HEK293T (cell line): ENCODE measurements at places on chromosomes 2 and 18.

DNA sequence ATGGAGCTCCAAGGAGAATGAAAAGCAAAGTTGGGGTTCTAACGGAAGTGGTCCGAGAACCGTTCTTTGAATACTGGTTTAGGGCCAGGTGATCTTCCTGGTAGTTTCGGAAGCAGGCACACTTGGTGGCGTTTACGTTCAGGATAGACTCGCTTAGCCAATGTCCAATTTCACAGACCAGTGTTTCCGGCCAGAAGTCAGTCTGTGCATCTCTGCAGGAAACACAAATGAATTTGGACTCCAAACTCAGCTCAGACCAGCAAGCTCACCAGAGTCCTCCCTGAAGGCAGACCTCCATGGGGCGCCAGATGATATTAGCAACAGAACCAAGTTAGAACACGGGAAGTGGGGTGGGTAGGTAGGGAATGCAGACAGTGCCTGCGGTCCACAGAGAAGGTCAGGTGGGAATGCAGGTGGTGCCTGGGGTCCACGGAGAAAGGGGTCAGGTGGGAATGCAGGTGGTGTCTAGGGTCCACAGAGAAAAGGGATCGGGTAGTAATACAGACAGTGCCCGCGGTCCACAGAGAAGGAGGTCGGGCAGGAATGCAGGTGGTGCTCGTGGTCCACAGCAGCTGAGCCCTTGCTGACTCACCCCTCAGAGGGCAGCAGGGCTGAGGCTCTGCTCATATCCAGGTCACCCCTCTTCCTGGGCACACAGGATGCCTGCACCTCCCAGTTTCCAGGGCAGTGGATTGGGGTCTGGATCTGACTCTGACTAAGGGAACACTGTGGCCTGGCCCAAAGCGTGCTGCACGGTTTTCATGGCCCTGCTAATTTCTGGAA lies 169.0 kb downstream of the MYT1L start:
- DNase-seq = no peak

GRCh38 chr2:136067459-136067858 lies 50.5 kb downstream of the CXCR4 start:
- DNase-seq = no peak

DNA sequence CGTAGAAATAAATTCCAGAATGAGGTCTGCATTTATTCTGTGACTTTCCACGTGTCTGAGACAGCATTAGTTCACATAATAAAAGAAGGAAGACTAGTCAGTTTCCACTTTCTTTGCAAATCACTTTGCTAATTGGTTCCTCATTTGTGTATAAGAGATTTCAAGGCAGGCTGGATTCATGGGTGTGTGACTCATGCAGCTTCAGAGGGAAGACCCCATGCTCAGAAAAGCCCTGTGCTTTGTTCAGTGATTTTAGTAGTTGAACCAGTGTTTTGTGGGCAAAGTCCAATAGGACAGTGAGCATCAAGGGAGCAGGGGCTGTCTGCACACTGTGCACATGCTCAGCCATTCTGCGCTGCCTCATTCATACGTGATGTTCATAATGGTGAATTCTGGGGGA lies 297.8 kb downstream of the DLGAP1 start:
- no peak for DNase-seq

GRCh38 chr18:25247725-25248124 lies 104.2 kb downstream of the ZNF521 start:
- no peak for DNase-seq

DNA sequence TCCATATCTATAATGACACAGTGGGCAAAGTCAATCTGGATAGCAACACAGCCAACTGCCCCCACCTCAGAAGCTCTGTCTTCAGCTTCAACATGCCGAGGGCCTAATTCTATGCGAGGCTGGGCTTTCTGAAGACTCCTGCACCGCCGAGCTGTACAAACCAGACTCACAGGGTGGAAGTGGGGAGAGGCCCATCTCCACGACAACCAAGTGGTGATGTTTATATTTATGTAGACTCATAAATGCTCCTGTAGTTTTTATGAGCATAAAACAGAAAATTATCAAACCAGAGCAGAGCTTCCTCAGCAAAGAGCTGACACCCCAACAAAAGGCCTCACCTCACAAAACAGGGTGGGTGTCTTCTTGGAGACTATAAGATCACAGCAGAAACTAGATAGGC lies 77.0 kb upstream of the LGALSL start:
- no peak for DNase-seq

DNA sequence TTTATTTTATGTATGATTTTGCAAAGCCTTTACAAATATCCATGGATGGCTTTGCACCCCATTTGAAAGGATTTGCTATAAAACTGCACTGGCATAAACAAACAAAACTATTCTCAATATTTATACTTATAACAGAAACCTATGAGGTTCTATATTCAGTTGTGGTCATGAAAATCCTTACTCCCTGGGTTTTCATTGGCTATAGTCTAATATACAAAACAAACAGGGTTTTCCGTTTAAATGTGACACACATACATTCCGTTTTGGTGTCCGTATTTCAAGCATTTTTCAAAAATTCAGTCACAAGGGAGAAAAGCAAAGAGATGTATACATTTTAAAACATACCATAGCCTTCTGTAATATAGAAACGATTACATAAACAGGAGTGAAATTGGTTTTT lies 100.0 kb downstream of the TCF4 start:
- DNase-seq = no peak

DNA sequence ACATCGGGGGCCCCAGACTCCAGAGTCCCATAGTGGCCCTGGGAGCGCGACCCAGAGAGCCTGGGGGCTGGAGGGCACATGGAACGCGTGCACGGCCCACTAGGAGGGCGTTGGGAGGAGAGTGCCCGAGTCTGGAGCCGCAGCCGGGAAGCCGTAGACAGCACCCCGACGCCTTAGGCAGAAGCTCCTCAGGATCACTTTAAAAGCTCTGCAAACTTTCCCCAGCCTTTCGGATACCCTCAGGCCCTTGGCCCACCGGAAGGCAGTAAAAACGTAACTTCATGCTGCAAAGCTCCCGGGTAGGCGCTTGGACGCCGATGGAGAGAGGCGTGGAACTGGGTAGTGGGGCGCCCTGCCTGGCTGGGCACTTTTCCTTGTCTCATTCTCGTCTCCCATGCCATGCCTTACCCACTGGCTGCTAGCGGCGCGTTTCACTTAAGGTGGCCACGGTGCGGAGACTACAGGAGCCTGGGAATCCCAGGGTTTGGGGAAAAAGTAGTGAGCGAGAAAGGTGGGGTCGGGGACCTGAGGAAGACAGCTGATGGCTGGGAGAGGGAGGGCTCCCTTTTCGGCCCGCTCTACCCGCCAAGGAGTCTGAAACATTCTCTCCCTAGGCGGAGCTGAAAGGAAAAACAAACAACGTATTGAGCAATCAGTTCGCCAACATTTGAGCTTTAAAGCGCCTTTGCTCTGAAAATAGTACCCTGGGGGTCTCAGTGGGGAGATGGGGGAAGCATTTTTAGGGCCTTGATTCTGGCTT lies 141.8 kb downstream of the MEIS1 start:
- DNase-seq = no peak

DNA sequence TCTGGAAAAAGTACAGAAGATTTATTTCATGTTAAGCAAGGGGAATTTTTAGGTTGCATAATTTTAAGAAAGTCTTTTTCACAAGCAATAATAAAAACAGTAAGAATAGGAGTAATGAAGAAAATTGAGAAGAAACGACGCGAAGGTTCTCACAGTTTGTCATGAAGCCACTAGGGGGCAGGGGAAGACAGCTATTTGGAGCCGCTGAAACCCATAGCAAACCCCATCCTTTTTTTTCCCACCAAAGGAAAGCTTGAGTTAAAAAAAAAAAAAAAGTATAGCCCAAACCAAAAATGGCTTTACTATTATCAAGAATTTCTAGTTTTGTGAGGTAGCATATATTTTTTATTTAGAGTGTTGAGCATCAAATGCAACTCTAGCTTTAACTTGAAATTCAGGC lies 300.9 kb downstream of the PHLPP1 start:
- DNase-seq = peak; percentile 53

DNA sequence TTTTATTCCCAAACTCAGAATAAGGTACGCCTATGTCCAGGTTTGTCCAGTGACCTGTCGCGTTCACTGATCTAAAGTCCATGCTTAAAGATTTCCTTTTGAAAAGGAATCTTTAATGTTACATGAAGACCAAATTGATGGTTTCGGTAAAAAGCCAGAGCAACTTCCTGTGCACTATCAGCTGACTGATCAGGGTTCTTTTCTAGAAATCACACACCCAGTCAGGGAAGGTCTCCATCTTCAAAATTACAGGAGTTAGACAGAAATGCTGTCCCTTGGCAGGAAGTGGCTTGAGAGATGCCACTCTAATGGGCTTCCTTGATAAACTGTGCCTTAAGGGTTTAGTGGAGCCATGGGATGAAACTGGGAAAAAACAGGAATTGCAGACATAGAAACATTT lies 14.7 kb upstream of the ARHGAP25 start:
- no peak for DNase-seq

- no peak for DNase-seq
Observed at GRCh38 chr2:147430408-147430807, 414.4 kb upstream of the ACVR2A start.

DNA sequence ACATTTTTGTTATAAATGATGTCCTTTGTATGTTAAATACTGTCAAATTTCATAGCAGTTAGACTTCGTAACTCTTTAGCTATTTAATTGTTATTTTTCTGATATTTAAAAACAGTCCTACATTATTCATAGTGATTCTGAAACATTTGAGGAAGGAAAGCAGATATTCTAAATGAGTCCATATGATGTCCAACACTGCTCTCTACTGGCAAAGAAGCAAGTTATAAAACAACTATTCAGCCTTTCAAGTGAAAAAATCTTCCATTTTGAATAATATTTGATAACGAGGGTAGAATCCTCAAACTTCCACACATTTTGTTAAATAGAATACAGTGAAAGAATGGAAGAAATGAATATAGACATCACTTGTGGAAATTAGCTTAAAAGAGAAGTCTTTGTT lies 220.8 kb downstream of the GULP1 start:
- peak; percentile 22 for DNase-seq

DNA sequence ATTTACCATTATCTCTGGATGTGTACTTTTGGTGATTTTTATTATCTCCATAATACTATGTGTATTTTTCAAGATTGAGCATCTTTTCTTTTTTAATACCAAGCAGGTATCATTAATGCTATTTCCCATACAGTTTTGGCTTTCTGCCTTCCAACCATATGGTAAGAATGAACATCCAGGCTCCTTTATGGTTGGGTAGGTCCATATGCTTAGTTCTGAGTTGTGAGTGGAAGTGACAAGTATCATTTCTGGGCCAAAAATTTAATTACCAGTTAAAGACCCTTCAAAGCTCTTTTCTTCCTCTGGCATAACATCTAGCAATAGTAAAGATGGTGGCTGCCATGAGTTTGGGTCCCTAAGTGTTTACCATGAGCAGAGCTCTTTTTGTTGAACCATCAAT lies 4.3 kb upstream of the RBM43 start:
- DNase-seq = no peak

- no peak for DNase-seq
Observed at GRCh38 chr2:49224426-49225010, 70.2 kb upstream of the FSHR start.

DNA sequence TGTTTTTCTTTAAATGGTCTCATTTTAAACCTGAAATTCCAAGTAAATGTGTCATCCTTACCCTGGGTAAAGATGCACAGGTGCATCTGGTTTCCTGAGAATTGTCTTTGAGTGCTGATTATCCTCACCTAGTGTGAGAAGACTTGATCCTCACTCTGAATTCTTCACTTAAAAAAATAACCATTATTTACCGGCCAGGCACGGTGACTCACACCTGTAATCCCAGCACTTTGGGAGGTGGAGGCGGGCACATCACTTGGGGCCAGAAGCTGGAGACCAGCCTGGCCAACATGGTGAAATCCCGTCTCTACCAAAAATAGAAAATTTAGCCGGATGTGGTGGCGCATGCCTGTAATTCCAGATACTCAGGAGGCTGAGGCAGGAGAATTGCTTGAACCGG lies 9.9 kb upstream of the WNT6 start:
- no peak for DNase-seq

GRCh38 chr18:55875371-55875901 lies 287.4 kb upstream of the TCF4 start:
- DNase-seq = no peak

GRCh38 chr2:51149725-51150124 lies 117.8 kb upstream of the NRXN1 start:
- no peak for DNase-seq

DNA sequence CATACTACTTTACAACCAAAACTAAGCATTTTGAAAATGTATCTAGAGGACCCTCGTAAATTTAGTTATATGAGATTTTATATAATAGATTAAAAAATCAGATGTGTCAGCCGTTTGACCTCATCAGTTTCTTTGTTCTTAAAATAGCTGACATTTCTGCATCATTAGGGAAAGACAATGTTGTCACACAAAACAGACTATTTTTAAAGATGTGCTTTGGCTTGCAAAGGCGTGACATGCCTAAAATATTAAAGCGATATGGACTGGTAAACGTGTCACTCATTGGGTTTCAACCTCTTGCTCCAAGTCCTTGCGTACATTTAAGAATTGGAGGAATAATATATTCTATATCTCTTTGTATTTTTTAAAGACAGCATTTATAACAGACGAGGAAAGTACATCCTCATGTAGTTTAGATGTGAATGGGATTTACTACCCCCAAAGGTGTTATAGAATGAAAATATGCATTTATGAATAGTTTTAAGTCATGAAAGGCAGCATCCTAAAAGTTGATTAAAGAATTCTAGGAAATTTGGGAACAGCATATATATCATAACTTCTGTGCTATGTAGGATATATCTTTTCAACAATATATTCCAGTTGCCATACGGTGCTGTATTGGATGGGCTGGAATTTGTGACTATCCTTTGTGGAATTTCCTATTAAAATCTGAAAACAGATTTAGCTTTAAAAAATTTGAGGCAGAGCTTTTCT lies 3.8 kb downstream of the MYL12A start:
- DNase-seq = no peak

GRCh38 chr2:71226965-71227560 lies at the start of gene PAIP2B:
Gene PAIP2B (minus strand): TSS chr2:71227103. CDS start chr2:71202589, 24,514 bp downstream.
- DNase-seq = peak; percentile 93

DNA sequence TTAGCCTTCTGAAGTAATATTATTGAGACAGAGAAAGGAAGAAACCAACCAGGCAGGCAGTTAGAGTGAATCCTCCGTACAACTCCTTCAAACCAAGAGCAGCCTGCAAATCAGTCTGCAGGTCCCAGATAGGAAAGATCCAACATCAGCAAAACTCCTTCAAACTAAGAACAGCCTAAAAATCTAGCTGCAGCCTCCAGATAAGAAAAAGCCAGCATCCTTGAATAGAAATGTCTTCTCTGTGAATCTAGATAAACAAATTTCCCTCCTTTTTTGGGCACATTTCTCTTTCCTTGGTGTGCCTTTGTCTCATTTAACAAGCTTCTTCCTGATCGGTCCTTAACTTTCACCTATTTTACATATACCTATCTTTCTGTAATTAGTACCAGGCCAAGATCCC lies 1004.6 kb upstream of the TMEFF2 start:
- DNase-seq = no peak

GRCh38 chr2:39865751-39866150 lies 86.7 kb upstream of the THUMPD2 start:
- no peak for DNase-seq

DNA sequence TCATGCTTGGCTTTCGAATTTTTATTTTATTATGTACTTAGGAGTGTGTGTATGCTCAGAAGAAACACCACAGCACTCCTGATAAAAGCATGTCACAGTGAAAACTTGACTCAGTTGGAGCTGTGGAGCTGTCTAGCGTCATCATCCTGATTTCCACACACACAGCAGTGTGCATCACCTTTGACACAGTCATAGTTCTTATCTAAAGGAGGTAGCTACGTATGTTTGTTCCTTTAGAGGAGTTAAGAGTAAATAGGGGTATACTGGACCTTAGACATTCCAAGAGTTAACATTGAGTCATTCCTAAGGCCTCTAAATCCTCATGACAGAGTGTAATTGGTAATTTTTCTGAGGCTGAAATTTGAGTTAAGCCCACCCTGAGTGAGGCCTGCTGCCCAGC lies 96.9 kb downstream of the PHLPP1 start:
- DNase-seq = no peak
